Effector CD4-positive, alpha-beta T cell (primary cell): ENCODE measurements at places on chromosomes 2 and 18.

DNA sequence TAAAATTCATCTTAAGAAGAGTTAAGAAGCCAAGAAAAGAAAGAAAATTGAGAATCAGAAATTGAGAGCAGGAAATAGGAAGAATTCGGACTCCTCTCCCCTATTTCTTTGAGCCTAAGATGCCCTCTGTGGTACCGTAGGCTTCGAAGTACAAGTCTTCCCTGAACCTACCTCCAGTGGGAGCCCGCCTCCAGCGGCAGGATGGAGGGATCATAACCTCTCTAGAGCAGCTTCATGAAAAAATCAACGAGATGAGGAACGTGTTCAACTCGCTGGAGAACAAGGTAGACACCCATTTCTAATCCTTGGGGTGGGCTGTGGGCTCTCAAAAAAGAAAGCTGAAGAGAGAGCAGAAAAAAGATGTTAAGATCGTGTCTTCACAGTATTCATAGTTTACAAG lies 36.3 kb downstream of the ARHGEF33 start:
- DNase-seq = no peak

- DNase-seq = no peak
Measured at GRCh38 chr2:73297151-73297559, 3.8 kb upstream of the EGR4 start.

- DNase-seq = no peak
Measured at GRCh38 chr2:237315170-237315828, 98.7 kb downstream of the COL6A3 start.

GRCh38 chr2:660029-660428 lies 17.2 kb downstream of the TMEM18 start:
- DNase-seq = no peak

GRCh38 chr2:54672590-54673456 lies 50.6 kb upstream of the EML6 start:
- DNase-seq = no peak
